ENCODE measurements at places on chromosomes 3 and 15.

- DNase-seq: no peak
These were observed 4.4 kb upstream of the PXYLP1 start for GRCh38 chr3:141227216-141227615.

- no peak for DNase-seq
These were observed at the start of gene ITGA11 for GRCh38 chr15:68431792-68432401. TSS of gene ITGA11 (minus strand) at chr15:68432163. CDS start at chr15:68432066, 97 bp downstream.

DNA sequence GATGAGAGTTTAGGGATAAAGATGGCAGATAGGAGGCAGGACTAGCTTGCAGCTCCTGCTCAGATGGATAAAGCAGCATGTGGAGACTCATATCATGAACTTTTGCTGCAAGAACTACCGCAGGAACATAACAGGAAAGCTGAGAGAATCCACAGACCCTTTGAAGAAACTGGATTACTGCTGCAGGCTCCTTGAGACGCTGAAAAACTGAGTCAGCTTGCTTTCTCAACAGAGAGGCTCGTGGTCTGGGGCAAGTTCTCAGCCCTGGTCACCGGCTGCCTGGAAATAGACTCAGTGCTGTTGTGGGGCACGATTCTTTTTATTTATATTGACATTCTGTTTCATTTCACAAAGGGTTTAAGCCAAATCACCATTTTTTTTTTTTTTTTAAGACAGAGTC, 28.8 kb upstream of the TRIM59 start:
- DNase-seq: no peak

DNA sequence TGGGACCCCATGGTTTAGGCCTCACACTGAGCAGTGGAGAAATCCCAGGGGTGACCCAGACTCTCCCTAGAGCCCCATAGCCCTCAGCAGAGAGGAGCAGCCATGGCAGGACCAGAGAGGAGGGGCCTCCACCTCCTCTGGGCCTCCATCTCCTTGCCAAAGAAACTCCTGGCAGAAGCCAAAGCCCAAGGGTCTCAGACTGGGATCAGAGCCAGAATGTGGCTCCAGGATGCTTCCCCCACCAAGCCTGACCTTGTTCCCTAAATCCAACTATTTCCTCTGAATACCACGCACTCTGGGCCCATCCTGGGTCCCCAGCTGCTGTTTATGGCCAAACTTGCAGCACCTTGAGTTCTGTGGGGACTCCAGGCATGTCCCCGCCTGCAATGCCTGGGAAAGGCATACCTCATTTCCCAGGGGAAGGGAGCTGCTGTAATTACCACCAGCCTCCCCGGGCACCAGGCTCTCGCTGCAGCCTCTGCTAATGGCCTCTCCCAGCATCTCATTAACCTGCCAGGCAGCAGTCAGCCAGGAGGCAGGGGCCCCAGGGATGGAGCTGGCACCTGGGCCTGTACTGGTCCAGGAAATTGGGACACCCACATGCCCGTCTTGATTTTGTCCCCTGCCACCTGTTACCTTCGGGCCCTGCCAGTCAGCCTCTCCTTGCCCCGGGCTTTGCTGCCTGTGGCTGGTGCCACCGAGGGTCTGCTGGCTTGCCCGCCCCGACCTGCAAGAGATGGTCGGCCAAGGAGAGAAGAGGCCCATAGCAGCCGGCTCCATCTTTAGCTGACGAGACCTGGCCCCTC, 4.6 kb downstream of the CCDC9B start:
- DNase-seq: no peak

- DNase-seq: no peak
These were observed 8.7 kb downstream of the NPAP1 start for GRCh38 chr15:24684313-24684712.

- no peak for DNase-seq
These were observed 14.7 kb downstream of the IQSEC1 start for GRCh38 chr3:13058346-13059120.

- DNase-seq: no peak
These were observed 48.5 kb downstream of the LINGO1 start for GRCh38 chr15:77584201-77584600.

DNA sequence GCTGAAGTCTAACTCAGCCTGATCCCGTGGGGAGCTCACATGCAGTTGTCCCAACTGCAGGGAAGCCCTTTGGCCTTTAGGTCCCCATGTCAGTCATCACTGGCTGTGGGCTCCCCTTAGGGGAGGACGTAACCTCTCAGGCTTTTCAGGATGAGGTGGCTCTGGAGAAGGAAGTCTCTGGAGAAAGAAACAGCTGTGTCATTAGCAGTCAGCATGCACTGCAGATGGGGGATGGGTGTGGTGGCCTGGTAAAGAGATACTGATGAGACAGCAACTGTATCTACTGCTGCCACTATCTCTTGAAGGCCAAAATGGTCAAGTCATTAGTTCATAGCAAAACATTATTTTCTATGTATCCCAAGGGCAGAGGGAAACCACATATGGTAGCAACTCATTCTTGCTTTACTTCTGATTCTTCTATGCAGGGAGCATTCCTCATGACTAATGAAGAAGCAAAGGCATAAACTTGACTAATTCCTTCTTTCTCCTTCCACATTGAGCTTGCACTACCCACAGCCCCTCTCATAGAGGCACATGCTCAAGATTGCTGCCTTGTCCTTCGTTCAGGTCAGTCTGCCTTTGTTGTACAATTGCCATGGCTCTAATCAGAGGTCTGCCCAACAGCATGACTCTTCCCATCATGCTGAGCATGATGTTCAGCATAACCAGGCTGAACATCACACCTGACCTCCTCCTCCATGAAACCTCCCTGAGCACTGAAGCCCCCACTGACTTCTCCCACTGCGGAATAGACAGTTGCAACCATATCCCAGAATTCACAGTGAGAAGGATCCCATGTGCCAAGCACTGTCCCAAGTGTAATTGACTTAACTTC, 47.8 kb upstream of the TMEM158 start:
- DNase-seq: peak; percentile 14

DNA sequence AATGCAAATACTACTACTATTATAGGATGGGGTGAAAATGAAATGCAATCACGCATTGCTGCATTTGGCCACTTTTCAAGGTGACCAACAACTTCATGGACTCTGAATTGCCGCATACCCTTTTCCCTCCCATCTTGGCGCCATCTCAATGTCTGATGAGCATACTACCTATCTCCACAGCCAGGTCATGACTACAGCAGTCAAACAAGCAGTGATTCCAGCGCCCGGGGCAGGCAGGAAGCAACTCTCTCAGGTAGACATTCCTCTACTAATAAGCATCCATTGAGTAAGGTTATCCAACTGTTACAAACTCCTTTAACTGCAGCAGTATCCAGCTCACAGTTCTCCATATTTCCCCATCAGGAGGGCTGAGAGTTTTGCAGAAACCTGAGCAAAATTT, 155.4 kb downstream of the ADAMTS17 start:
- no peak for DNase-seq

GRCh38 chr3:67154429-67154828, 156.3 kb downstream of the KBTBD8 start:
- DNase-seq: no peak

DNA sequence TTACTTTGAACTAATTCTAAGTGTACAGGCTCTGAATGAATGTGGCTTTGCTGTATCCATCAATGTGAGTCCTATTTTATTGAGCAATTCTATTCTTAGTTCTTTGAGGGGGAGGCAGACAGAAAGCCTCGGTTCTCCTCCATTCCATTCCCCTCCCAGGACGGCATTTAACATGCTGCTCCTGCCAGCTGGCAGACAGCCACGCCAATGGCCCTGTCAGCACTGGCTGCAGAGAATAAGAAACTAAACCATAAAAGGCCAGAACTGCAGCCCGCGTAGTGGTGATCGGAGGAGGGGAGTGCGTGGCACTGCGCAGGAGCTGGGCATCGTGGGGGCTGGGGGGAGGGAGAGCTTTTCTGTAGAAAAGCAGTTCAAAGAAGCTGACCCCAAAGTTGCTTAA, 76.0 kb upstream of the HACD2 start:
- peak; percentile 94 for DNase-seq

GRCh38 chr3:15796771-15797641, 773 bp downstream of the ANKRD28 start:
- DNase-seq: peak; percentile 33

- peak; percentile 18 for DNase-seq
These were observed 46.3 kb downstream of the GPR171 start for GRCh38 chr3:151156618-151157216.
